ENCODE measurements at places on chromosomes 7 and 10.

GRCh38 chr7:133110312-133110711 is 28.4 kb upstream of the CHCHD3 start:
- DNase-seq = no peak

- no peak for DNase-seq
Measured at GRCh38 chr10:82128527-82128926, 253.5 kb downstream of the NRG3 start.

- no peak for DNase-seq
Measured at GRCh38 chr7:104928721-104929400, 85.1 kb upstream of the KMT2E start.

DNA sequence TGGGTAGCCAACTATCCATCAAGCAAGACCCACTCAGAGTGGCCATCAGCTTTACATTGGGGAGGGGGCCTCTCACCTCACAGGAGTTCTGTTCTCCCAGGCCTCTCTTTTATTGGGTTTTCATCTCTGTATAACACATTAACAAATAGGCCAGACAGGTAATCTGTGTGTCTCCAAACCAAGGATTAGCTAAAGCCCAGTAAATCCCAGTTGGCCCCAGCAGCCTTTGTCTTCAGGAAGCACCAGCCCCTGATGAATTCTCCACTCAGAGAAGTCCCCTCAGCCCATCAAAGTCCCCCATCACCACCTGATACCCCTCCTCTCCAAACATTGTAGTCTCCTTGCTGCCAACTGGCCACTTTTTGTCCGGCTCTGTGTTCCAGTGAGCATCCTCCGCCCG is 16.9 kb upstream of the SLF2 start:
- DNase-seq = no peak

DNA sequence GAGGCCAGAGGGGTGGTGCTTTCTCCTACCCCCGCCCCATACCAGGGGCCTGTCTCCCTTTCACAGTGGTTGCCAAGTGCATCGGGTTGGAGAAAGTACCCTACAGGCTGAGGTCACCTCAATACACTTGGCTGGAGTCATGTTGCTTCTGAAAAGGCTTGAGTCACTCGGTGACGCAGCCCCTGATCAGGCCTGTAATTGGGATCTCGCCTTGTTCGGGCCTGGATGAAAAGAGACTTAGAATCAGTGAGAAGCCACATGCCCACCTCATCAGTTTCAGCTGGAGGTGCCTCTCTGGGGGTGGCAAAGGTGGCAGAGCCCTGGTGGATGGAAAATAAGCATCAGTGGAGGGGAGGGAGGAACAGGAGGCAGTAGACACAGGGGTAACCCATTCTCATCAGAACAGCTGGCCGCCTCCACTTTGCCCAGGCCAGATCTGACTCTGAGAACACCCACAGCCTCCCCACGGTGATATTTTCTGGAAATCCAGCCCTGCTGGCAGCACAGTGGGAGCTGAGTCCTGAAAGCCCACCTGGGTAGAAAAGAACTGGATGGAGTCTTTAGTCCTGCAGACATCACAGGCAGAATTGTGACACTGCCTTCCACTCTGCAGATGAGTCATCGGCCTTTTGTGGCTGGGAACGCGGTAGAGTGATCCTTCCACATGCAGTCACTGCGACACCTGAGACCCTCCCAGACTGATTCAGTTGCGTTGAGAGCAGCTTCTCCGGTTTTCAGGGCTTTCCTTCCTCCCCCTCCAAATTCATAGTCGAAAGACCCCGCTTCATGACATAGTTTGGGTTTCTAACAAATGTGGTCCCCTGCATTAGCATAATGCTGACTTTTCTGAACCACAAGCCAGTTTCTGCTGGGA is 108.0 kb downstream of the GRK5 start:
- peak; percentile 41 for DNase-seq

DNA sequence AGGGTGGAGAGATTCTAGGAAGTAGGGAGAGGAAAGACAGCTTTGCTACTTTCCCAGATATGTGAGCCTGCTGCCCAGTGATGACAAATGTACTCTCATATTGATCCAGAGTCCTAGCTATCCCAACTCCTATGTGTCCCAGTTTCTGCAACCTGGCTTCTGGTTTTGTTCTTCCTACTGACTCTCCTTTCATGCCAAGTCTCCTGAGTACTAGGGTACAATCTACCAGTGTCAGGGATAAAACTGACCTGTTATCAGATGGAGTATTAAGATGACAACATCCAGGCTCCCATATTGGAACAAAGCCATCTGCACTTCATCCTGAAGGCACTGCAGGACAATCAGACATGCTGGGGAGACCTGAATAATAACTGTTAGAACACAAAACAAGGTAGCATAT is 233.7 kb upstream of the PHYHIPL start:
- no peak for DNase-seq

- DNase-seq = no peak
Measured at GRCh38 chr10:6501931-6502330, 78.1 kb downstream of the PRKCQ start.

GRCh38 chr7:133761443-133761842 is 365.7 kb upstream of the LRGUK start:
- no peak for DNase-seq

GRCh38 chr10:130485236-130485957 is 349.2 kb downstream of the GLRX3 start:
- no peak for DNase-seq

DNA sequence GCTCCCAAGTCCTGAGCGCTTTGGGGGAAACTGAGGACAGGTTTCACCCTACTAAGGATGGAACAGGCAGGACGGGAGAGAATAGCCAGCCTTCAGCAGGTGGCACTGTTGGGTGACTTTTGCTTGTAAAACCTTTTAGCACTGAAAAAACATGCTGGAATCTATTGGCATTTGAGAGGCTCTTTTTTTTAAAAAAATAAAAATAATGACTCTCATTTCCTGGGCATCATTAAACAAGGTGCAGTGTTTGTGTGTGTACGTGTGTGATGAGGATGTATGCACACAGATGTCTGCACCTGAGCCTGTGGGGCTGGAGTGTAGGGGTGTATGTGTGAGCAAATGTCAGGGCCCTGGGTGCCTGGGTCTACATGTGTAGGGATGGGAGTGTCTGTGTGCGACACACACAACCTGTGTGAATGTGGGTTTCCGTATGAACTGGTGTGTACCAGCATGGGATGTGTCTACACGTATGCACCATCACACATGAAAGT is 177.9 kb downstream of the RPS24 start:
- DNase-seq = no peak

DNA sequence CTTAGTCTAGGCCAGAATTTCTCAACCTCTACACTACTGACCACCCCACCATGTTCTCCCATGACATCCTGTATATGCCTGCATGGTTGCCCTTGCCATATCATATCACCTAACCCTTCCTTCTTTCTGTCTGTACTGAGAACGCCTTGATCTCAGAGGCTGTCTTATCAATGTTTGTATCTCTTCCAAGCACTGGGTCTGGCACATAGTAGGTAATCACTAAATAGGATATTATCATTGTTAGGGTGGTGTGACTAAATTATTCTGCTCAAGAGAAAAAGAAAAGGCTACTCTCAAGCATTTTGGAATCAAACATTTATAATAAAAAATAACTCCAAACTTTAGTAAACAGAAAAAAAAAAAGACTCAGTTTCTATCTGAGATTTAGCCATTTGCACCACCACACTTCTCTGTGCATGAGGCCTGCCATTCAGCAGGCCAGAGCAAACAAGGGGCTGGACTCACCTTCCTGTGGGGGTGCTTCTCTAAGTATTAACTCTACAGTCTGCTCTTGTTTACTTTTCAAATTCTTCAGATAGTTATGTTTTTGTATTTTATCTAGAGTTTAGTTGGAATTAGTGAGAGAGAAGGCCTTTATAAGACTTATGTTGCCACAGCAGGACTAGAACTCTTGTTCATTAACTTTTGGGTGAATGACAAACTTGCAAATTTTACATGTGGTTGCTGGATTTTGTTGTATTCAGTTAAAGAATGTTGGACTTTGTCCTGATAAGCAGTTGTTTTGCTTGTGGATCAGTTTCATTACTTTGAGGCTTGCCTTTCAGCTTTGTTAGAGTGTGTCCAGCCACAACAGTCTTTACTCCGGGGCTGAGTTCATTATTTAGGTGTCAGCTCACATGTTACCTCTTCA is 5.4 kb downstream of the AGBL3 start:
- no peak for DNase-seq

GRCh38 chr7:13067036-13067435 is 379.6 kb downstream of the ARL4A start:
- DNase-seq = no peak

- no peak for DNase-seq
Measured at GRCh38 chr10:32386623-32387260, 39.8 kb upstream of the EPC1 start.

All from activated naive CD4-positive, alpha-beta T cell (primary cell).